Uterus (tissue), 4 donors: ENCODE measurements at places on chromosomes 11 and 22.

GRCh38 chr11:494761-495536 is 12.1 kb downstream of the RNH1 start:
- DNase-seq, result no peak

GRCh38 chr11:10567446-10567845 is 1.0 kb downstream of the LYVE1 start:
- DNase-seq, result no peak

DNA sequence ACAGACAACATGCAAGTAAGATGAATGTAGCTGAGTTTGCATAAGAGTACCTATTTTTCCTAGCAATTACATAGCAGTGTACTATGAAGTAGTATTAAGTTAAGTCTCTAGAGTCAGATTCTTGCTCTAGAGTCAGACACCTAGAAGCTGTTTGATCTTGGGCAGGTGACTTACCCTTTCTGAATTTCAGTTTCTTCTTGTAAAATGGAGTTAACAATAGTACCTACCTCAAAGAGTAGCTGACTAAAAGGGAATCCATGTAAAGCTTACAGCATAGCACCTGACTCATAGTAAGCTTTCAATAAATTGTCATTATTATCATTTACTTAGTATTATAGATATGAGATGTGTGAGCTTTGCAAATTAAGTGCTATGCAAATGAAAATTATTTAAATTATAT is 47.8 kb upstream of the PTPRJ start:
- DNase-seq, result no peak

- DNase-seq, result no peak
These were observed 2.3 kb downstream of the MN1 start for GRCh38 chr22:27799015-27799826.

GRCh38 chr11:130338667-130339066 is 23.9 kb upstream of the ZBTB44 start:
- DNase-seq, result no peak

- DNase-seq, result no peak
These were observed 32.7 kb downstream of the CD6 start for GRCh38 chr11:61004180-61004611.

- DNase-seq, result no peak
These were observed 933.2 kb upstream of the CHORDC1 start for GRCh38 chr11:91156041-91156440.

- DNase-seq, result no peak
These were observed 40.3 kb downstream of the OSBPL5 start for GRCh38 chr11:3124821-3125220.

GRCh38 chr11:65574109-65574810 is 1.6 kb upstream of the EHBP1L1 start:
- peak; percentile 90 for DNase-seq

DNA sequence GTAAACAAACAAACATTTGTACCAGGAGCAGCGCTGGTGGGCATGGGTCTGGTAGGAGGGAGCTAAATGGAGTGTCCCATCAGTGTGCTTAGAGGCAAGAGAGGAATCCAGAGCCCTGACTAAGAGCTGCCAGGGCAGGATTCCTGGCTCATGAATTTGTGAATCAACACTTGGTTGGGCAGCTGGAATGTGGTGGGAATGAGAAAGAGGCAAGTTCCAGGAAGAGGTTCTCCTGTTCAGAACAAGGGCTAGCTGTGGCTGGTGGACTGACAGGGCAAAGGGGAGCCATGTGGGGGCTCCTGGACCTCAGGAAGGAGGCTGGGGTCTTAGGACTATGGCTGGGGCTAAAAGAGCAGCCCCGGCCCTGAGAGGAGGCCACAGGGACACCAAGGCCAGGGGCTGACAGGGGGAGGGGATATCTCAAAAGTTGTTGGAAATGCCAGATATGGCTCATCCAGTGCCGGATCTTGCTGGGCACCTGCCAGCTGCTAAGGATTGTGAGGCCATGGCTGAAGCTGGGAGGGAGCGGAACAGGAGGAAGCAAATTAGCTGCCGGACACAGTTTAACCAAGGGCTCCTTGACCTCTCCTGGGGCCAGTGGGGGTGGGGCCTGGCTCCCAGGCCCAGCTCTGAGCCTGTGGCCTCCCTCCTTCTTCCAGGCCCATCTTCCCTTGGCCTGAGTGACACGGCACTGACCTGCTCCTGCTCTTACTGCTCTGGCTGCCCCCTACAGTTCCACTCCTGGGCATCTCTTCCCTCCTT is 14.6 kb upstream of the P2RY6 start:
- no peak for DNase-seq

DNA sequence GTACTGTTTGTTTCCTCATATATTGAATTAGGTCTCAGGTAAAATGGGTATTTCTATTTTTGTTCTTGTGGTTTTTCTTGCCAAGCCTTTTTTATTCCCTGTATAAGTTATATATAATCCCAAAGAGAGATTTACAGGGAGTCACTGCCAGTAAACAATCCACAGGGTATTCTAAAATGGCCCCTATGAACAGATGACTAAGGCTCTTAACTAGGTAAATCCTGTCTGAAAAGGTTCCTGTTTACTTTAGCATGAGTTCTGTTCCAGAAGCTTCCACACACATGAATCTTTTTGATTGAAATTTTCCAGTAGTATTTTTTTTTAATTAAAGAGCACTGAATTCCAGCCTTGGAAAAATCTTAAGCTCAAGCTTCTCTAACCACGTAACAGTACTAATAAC is 552.8 kb upstream of the CCDC179 start:
- DNase-seq, result no peak

DNA sequence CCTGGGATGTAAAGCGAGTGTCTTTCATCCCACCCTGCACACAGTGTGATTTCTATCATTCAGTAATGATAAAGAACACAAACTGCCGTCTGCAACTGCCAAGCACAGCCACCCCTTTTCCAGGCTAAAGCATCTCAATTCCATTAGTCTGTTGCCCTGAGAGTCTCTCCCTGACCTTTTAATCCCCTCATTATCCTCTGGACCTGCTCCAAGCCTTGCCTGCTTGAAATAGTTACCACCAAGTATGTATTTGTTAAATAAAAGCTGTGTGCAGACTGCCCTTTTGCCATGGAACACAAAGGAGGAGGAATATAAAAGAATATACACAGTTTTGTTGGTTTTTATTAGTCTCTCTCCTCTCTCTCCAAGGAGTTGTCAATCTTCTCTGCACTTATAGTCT is 13.0 kb downstream of the GRAP2 start:
- DNase-seq, result no peak

- DNase-seq, result no peak
These were observed 8.3 kb downstream of the TSPO start for GRCh38 chr22:43159484-43160178.

- DNase-seq, result no peak
These were observed 15.4 kb upstream of the POU2AF2 start for GRCh38 chr11:111230122-111230465.

GRCh38 chr11:70551351-70552166 is 153.2 kb downstream of the CTTN start:
- DNase-seq, result no peak

DNA sequence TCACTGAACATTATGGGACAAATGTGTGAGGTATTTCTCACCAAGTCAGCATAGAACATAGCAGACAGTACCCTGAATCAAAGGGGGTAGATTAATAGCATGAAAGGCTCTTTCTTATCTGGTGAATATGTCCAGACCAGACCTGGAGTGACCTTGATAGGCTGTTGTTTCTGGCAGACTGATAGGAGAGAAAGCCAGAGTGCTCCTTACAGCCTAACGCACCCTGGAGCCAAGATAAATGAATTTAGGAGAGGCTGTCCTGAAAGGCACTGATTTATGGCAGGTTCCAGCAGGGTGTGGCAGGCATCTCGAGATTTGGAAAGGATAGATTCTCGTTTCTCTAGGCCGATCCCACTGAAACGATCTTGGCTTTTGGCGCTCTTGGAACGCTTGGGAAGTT is 204.6 kb downstream of the DBX1 start:
- no peak for DNase-seq

DNA sequence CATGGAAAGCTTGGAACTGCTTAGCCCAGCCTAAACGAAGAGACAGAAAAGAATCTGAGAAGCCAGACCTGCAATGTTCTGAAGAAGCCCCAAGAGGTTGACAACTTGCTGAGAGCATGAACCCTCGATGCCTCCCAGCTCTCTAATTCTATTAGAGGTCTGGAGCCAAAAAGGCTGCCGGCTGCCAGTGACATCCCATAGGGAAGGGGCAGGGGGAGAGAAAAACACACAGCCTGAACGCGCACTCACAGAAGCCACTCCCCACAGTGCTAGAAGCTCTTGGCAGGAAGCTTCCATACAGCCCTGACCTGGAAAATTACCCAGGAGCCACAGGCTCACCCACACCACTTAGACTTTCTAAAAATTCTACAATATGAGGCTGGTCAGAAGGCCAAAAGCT is 18.3 kb downstream of the POLDIP3 start:
- DNase-seq, result no peak

- DNase-seq, result no peak
These were observed 134.0 kb downstream of the KIF18A start for GRCh38 chr11:27973851-27974536.

DNA sequence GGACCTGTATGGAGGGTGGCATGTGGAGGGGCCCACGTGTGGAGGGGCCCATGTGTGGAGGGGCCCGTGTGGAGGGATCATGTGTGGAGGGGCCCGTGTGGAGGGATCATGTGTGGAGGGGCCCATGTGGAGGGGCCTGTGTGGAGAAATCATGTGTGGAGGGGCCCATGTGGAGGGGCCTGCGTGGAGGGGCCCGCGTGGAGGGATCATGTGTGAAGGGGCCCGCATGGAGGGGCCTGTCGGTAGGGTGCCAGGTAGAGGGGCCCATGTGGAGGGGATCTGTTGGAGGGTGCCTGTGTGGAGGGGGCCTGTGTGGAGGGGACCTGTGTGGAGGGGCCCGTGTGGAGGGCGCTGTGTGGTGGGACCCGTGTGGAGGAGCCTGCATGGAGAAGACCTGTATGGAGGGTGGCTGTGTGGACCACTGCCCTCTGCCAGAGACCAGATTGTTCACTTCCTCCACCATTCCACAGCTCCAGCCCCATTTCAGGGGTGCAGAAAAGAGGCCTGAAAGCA is 47.0 kb downstream of the IGLL5 start:
- DNase-seq, result no peak

GRCh38 chr11:95682552-95682951 is 107.0 kb downstream of the FAM76B start:
- no peak for DNase-seq

DNA sequence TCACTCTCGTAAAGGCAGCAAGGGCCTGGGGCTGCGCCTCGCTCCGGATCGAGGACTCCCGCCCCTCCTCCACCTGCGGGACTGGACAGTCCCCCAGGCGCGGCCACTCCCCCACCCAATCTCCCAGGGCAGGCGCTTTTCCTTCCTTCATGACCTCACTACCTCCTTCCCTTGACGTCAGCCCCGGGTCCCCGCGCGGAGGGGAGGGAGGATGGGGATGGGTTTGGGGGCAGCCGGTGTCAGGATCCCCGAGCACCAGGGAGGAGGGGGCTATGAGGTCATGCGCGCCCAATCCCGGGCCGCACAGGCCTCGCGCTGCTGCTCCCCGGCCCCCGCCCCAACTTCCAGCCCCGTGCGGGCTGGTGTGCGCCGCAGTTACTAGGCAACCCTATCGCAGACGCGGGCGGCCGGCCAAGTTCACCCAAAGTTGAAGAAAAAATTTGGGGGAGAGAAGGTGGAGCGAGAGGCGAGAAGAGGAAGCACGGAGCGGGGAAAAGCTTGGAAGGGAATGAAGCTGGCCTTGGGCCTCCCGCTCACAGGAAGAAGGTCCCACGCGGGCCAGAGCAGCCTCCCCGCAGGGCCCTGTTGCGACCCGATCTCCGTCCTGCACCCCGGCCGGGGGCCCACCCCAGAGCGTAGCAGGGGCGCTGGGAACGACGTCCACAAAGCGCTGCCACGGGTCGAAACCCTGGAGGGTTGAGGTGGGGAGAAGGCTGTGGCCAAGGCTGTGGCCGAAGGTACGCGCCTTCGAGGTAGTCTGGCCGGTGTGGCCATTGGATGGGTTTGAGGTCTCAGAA is 8.3 kb downstream of the WT1 start:
- DNase-seq, result peak; percentile 85

DNA sequence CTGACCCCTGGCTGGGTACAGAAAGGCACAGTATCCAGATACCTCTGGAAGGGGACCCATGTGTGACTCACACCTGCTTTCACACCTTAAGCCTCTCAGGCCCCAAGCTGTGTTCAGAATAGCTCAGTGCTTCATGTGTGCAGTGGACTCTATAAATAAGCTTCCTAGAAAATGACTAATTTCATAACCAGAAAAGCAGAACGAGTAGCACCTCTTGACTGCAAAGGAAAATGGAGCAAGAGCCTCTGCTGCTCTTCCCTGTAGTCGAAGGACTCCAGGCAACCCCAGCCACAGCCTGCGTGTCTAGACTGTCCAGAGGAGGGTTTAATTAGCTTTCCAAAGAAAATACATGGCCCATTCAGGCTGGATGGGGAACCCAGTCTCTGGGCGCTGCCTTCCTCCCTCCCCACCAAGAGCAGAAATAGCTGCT is 23.1 kb downstream of the PTPN5 start:
- DNase-seq, result no peak

DNA sequence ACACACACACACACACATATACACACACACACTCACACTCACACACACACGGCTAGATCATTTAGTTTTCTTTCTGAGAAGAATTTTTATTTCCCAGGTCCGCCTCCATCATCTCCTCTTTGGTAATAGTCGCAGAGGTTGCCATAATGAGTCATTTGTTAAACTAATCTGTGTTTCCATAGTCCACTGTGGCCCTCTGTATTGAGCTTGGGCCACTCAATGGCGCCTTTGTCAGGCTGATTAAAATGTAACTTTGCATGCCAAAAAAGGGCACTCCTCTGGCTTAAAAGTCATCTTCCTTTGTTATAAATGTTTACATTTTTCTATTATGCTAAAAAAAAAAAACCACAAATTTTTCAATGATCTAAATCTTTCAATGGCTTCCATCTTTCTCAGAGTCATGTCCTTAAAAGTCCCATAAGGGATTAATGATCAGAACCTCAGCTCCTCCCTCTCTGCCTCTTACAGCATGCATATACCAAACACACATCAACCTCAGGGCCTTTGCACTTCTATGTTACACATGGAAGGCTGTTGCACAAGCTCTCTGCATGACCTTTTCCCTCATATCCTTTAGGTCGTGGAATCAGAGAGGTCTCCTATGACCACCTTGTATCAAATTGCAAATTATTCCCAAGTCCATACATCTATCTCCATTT is 35.3 kb downstream of the EHF start:
- DNase-seq, result no peak

DNA sequence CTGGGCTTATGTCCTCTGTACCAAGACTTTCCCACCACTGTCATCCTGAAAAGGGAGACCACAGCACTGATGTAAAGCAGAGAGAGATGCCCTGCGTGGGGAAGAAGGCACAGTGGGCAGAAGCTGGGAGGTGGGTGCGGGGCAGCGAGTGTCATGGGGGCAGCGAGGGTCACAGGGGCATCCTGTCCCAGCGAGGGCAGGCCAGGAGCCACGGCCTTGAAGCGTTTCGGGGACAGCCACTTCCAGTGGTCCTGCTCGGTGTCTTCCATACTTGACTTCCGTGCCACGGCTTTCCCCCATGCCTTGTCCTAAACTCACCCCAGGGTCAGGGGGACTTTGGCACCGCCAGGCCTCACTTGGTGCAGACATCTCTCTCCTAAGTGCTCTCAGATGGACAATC is 1121.3 kb downstream of the TBC1D22A start:
- no peak for DNase-seq

- no peak for DNase-seq
These were observed 10.0 kb downstream of the SLC37A2 start for GRCh38 chr11:125072961-125073590.

- DNase-seq, result no peak
These were observed 817.4 kb downstream of the OPCML start for GRCh38 chr11:132714859-132715440.

GRCh38 chr22:29073618-29074275 is 912 bp downstream of the KREMEN1 start:
- DNase-seq, result peak; percentile 40
